ENCODE measurements at places on chromosomes 11 and 22.

GRCh38 chr11:89168396-89168795, 9.3 kb upstream of the TYR start:
- DNase-seq = no peak

- no peak for DNase-seq
These were observed 1168.2 kb downstream of the BRD1 start for GRCh38 chr22:48659404-48659996.

GRCh38 chr11:61309739-61310138, 14.6 kb upstream of the VWCE start:
- no peak for DNase-seq

GRCh38 chr11:119794756-119795155, 65.8 kb upstream of the NECTIN1 start:
- DNase-seq = no peak

DNA sequence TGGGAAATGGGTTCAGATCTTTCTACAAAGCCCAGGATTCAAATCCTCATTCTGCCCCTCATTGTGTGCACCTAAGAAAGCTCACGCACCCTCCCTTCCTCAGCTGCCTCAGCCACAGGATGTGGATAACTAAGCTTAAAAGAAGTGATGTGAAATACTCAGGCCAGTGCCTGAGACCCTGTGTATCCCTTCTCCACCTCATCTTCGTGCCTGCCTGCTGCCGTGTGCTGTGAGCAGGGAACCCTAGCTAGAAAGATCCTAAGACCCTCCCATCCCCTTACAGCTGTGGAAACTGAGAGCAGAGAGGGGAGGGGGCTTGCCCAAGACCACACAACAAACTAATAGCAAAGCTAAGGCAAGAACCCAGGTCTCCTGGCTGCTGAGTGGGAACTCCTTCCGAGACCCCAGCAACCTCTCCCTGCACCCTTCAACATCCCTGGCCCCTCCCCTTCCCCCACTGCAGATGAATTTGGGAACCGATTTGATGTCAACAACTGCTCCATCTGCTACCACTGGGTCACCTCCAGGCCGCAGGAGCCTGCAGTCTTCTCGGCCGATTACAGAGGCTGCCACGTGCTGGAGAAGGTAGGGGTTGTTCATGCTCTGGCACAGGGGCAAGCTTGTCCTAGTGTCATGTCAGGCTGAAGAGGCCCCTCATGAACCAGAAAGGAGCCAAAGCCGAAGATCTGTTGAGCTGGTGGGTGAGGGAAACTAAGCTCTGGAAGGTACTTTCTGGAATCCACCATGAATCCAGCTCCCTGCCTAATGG, 1.5 kb downstream of the ZP1 start:
- DNase-seq = no peak

DNA sequence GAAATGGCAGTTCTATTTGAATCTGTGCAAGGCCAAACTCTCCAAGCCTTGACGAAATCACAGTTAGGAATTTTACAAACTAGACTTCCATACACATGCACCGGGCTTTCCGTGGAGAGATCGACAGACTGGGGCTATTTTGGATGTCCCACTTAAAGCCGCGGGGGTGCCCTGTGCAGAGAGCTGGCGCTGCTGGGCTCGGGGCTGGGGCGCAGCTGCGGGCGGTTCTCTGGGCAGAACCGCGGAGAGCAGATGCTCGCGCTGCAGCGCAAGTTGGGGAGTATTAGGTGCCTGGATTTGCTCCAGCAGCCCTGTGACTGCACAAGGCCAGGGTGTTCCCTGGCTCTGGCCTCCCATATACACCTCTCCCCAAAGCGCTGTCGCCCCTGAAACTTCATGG, 67.2 kb downstream of the SPATA19 start:
- DNase-seq = no peak

GRCh38 chr11:71563406-71563805, 2.0 kb upstream of the KRTAP5-10 start:
- no peak for DNase-seq

- DNase-seq = no peak
These were observed 91.2 kb upstream of the CD44 start for GRCh38 chr11:35047769-35048168.

DNA sequence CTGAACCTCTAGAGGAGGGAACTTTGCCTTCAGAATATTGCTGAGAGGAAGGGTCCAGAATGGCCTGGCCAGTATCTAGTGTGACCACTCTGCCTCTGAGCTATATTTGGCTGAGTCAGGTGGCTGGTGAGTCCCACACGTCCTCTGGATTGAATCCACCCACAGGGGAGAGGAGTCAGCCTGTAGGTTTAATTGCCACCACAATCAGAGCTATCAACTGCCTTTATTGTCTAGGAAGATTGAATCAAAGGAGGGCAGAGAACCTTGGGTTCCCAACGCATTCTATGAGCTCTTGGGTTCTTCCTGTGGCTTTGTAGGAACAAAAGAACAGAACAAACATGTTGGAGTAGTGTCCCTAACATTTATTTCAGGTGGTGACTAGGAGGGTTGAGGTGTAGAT, 67.7 kb downstream of the ST3GAL4 start:
- DNase-seq = no peak

DNA sequence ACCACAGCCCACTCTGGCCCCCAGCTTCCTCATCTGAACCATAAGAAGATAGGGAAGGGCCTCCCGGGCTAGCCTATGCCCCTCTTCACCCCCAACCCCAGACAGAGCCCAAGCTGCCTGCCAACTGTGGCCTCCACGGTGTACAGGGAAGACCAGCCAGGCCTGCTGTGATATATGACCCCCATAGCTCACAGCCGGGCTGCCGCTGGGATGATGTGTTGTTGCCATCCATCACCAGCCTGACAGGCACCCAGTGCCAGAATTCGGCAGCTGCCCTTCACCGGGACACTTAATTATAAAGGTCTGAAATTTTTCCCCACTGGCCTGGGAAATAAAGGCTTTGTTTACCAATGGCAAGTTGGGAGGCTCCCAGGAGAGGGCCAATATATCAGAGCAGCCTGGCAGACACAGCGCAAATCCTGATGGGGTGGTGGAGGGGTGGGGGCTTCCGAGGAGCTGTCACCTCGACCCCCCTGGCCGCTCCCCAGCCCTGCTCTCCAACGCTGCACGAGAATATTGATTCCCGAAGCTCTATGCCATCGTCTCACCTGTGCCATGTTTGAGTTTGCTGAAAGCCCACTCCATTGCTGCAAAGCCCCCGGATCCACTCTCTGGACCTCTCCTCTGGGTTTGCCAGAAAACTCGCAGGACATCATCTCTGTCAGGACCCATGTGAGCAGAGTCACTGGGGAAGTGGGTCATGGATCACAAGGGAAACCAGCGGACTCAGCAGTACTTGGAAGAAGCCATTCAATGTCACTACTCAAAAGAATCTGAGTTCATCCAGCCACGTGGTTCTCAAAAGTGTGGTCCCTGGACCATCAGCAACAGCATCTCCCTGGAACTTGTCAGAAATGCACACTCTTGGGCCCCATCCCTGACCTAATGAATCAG, 296.9 kb downstream of the MN1 start:
- no peak for DNase-seq

DNA sequence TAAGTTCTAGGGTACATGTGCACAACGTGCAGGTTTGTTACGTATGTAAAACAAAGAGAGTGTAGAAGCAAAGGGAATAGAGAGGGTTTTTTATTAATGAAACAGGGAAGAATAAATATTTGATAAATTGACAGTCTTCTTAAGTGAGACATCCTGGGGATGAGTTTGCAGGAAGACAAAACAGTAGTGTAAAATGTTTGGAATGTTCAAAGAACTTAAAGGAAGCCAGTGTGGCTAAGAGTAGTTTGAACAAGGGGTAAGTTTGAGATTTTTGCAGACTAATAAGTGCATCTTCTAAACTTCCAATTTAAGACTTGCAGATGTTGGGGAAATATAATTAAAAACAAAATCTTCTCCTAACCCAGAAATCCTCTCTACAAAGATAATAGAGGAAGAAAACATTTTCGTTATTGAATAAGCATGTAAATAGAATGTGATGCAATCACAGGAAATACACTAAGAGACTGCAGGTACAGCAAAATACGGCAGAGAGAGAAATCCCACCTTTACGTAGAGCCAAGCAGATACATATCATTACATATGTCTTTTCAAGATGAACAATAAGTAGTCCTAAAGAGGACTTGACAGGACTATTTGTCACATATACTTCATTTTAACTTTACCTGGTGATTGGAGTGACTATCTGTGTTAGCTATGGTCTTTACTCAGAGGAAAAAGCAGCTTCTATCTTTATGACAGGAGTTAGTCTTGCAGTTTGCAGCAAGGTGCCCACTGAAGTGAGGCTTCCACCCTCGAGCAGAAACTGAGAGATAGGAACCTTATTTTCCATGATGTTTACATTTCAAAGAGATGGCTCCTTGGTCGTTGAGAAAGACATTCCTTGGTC, 402.1 kb downstream of the CNTN5 start:
- no peak for DNase-seq

GRCh38 chr22:27440304-27440865, 361.2 kb downstream of the MN1 start:
- no peak for DNase-seq

DNA sequence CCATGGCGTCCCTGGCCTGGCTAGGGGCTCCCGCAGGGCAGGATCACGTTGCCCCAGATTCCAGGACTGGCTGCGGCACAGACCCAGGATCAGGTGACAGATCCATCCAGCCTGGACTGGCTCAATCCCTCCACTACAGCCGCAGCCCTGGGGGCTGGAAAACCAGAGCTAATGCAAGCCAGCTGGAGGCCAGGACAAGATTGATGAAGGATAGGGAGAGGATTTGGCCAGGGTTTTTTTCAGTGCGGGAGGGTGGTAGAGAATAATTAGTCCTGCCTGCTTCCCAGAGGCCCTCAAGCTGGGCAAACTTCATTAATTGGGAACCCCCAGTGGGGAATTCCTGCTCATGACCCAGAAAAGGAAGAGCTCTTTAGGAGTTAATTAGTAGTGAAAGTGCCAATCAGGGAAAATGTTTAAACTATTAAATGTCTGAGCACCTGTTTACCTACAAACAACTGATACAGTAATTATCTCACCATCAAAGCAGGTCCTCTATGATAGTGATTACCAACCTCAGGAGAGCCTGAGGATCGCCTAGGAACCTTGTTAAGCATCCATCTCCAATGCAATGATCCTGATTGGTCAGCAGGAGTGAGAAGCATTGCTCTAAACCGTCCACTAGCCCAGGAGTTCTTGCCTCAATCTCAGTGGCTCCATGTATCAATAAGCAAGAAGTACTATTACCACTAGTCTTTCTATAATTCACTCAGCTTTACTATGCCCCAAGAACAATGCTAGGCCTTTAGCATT, 33.0 kb upstream of the MYOD1 start:
- no peak for DNase-seq

DNA sequence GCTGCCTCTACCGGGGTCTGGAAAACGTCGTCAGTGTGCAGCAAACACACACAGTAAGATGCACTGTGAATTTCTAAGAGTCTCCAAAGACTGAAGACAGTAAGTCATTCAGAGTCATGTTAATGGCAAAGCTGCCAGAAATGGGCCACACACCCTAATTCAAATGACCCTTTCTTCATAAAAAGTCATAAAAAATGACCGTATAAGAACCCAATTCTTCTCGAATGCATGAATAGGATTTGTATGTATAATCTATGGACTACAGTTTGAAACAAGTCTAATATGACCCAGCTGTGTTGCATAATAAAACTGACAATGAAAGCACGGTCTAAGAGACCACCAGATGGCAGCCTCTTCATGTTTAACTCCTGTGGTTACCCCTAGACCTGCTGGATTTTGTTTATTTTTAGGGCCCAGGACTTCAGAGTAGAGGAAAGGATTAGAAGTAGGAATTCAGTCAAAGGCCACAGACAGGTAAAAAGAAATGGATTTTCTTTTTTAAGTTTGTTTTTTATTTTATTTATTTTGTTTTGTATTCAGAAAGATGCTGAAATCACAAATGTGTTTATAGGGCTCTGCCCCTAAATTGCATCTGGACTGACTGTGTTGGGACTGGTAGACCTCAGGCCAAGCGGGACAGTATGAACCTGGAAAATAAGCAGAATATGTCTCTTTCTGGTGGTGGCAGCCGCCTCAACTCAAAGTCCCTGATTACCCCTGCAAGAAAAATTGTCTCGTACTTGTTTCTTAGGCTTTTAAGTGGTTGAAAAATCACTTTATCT, 32.1 kb upstream of the SLC5A12 start:
- DNase-seq = no peak

GRCh38 chr11:44973632-44974401, 23.1 kb upstream of the TP53I11 start:
- no peak for DNase-seq

- no peak for DNase-seq
These were observed 2.6 kb upstream of the VWCE start for GRCh38 chr11:61297746-61298145.

DNA sequence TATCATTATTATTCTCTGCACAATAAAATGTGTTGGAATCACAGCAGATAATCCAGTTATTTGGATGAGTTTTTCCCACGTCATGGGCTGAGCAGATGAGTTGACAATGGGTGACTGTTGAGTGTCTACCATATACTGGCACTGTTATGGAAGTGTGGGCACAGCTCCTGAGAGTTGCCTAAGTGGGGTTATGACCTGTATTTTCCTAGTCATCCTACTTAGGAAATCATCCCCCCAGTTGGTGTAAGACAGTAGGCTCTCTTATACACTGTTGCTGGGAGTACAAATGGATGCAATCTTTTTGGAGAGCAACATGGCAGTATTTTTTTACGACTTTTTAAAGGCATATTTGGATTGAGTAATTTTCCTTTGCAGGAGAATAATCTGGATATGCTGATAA, 66.4 kb downstream of the TRAF6 start:
- no peak for DNase-seq

DNA sequence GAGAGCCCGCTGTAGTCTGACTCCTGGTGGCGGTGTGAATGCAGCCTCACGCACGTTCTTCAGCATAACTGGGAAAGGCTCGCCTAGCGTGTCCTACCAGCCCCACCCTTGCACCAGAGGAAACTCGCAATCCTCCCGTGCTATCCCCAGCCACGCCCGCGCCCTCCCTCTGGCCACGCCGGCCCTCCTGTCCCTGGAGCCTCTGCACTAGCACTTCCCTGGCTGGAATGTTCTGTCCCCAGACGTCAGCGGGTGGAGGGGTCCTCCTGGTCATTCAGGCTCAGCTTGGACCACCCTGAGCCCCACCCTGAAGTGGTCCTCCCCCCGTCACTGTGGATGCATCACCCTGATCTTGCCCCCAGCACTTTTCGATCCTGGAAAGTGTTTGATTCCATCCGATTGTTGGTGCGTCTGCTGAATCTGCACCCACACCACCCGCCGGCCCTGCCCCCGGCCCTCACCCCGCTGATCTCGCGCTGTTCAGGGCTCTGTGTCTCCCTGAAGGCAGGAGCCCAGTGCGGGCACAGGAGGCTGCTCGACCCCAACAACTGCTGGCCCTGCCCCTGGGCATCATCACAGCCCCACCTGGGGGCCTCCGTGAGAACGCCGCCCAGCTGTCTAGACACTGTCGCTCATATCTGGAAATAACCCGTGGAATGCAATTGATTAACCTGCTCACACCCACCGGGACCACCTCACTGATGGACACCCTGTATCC, 437.0 kb downstream of the TBC1D22A start:
- DNase-seq = peak; percentile 67
